Left hindlimb (tissue), 1 donor: ENCODE measurements at places on chromosomes 11 and 22.

- no peak for DNase-seq
Observed at GRCh38 chr22:30582051-30582450, 7.6 kb upstream of the GAL3ST1 start.

GRCh38 chr11:111589886-111590499, 12.3 kb upstream of the SIK2 start:
- no peak for DNase-seq

GRCh38 chr11:70727899-70728620, 329.7 kb downstream of the CTTN start:
- no peak for DNase-seq

GRCh38 chr22:39997939-39998726, 3.4 kb downstream of the FAM83F start:
- DNase-seq = no peak

DNA sequence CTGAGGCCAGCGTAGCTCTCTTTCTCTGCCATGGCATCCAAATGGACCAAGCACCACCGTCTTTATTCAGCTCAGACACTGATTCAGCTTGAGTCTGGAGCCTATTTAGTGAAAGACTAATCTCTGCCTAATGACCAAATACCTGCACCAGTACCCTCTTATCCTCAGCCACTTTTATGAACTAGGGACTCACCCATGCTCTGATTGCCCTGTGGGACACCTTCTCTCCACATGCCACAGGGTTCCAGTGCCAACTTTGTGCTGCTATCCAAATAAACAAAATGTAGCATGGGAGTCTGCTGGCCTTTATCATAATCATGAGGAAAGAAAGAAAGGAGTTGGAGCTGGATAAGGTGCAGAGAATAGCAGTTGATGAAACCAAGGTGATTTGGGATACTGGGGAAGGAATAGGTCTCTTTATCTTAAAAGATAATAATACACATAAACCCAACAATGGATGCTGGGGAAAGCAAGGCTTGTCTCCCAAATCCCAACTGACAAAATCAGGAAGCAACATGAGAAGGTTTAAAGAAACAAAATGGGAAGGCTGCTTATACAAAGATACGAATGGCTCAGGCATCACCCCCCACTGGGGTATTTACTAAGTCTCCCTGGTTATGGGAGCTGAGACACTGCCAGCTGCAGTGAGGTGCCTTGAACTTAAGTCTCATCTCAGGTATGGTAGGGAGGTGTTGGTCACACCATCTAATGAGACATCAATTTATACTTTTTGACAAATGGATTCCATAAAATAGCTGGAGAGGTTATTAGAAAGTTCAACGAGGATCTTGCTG, 63.3 kb downstream of the SYT9 start:
- DNase-seq = no peak

GRCh38 chr11:104946907-104947306, 21.5 kb downstream of the CASP4 start:
- no peak for DNase-seq

DNA sequence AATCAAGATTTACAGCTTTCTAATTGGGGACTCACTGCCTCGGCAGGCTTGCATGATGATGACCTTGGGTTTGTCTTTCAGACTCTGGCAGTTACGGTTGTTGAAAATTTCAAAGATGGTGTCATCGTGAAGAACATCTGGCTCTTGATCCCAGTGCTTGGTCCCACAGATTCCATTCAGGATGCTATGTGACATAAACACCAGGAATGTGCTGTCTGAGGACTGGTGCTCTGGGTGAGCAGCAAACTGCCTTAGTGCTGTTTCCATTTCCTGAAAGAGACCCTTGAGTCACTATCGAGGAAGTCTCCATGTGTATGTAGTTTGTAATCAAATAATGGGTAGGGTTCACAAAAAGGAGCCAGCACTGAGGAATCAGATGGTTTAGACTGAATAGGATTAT, 7.1 kb downstream of the CASP12 start:
- DNase-seq = no peak

DNA sequence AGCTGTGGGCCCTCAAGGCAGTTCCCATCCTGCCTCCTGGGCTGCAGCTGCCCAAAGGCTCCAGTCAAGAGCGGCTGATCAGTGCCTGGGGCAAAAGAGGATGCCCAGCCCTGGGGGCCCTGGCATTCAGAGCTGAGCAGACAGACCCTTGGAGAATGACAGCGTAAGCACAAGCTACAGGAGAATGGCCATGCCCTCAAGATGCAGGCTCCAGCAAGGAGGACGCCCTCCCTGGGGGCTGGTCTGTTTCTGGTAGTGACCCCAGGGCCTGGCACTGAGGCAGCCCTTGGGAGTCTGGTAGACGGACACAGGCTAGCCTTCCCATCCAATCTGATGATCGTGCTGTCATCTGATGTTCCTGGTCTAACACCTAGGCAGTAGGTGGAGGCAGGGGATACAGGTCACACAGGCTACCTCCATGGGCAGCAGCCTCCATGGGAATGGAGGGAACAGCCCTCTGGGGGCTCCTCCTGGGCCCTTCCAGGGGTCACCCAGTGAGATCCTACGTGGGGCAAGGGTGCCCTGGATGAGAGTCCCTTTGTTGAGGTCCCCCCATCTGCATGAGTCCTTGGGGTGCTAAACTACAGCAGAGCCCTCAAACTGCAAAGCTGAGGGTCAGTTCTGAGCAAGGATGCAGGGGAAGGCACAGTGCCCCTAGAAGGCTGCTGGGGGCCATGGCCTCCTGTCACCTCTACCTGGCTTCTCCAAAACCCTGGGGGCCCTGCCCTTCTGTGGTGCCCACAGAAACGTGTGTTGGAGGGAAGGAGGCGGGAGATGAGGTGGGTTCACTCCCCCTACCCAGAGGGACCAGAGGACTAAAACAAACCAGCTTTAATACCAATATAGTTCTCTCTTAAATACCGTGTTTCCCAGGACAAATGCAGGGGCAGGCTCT, 10.2 kb upstream of the SF1 start:
- no peak for DNase-seq

- no peak for DNase-seq
Observed at GRCh38 chr11:46682773-46683752, 17.4 kb downstream of the ARHGAP1 start.

DNA sequence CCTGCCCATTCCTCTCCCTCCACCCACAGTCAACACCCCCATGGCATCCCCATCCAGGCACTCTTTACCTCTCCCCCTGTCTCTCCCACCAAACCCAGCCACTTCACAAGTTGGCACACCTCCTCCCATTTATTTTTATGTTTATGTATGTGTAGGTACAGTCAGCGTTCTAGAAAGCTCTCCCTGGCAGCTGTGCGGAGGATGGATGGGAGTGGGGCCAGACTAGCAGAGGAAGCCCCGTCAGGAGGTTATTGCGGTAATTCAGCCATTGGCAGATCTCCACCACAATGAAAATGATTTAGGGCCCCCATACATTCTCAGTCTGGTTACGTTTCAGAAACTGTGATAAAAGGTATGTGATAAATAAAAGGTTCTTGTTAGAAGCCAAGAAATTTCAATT, 51.3 kb downstream of the BTG4 start:
- DNase-seq = no peak

DNA sequence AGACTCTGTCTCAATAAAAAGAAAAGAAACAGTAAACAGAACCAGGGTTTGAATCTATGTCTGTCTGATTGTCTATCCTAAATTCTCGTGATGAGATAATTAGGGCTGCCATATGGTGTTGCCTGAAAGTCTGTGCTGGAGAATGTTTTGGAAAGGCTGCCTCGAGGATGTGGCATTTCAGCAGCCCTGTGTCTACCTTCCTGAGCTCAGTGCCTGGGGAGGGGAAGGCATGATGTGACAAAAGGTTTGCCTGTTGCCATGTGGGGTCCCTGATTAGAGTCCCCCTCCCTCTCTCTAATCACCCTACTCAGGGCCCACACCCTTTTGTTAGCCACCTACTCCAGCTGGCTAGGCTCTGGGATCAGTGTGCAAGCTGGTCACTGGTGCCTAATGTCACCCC, 15.2 kb downstream of the CD82 start:
- no peak for DNase-seq

DNA sequence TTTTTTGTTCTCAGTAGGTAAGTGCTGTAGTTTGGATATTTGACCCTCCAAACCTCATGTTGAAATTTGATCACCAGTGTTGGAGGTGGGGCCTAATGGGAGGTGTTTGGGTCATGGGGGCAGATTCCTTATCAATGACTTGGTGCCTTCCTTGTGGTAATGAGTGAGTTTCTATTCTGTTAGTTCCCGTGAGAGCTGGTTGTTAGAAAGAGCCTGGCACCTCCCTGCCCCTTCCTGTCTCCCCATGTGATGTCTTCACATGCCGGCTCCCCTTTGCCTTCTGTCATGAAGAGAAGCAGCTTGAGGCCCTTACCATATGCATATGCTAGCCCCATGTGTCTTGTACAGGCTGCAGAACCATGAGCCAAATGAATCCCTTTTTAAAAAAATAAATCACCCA, 138.3 kb downstream of the TMEM135 start:
- no peak for DNase-seq

GRCh38 chr22:24200619-24201212, 19.4 kb downstream of the SUSD2 start:
- no peak for DNase-seq

- DNase-seq = no peak
Observed at GRCh38 chr11:79498667-79499066, 57.8 kb upstream of the TENM4 start.

GRCh38 chr11:285894-286220, 3.1 kb upstream of the PGGHG start:
- DNase-seq = no peak
